ENCODE measurements at places on chromosomes 3 and 15. TPM values are rescaled to one million over a fixed set of nuclear protein-coding genes. Genes with fewer than 3 reads are reported as not detected.

The RETNLB gene
- total RNA-seq, result not detected

The IFT57 gene
- 26.8 TPM for total RNA-seq

The DNAH12 gene
- not detected for total RNA-seq

The CSPG5 gene
- total RNA-seq, result 1.2 TPM

The TNFSF10 gene
- total RNA-seq, result 15.0 TPM

All from right cardiac atrium (tissue), 5 donors.